ENCODE measurements at places on chromosomes 2 and 18.

GRCh38 chr2:96511851-96512250, 6.7 kb upstream of the NEURL3 start:
- DNase-seq, result no peak

DNA sequence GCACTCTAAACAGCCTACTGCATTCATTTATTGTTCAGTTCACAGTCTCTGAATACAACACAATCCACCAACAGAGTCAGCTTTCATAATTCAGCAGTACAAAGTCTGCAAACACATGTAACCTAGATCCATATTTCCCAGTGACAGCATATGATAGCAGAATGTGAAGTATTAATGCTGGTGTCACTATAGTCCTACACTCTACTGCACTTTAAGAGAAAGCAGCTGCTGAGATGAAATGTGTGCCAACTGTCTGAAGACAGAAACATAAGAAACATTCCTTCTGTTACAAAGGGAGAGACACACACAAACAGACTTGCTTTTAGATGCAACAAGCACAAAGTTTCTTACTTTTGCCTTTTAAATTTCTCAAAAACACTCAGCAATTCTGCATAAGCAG, 441.8 kb downstream of the ZEB2 start:
- no peak for DNase-seq

- DNase-seq, result no peak
Observed at GRCh38 chr18:71238974-71239624, 950.3 kb downstream of the SOCS6 start.

DNA sequence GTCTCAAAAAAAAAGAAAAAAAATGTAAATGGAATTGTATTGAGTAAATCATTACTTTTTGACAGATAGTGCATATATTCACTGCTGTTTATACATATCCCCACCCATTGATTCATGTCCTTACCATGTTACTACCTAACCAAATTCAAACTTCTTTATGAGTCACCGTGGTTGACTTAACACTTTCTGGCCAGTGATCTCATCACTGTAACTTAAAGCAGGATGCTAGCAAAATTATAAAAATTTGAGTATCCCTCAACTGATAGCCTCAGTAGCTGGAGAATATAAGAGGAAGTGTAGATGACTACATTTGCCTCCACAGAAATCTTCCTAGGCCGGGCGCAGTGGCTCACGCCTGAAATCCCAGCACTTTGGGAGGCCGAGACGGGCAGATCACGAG, 13.4 kb downstream of the CNOT9 start:
- DNase-seq, result no peak

GRCh38 chr2:192208848-192209247, 14.1 kb upstream of the TMEFF2 start:
- DNase-seq, result no peak

- no peak for DNase-seq
Observed at GRCh38 chr2:203582468-203582867, 47.4 kb upstream of the RAPH1 start.

- no peak for DNase-seq
Observed at GRCh38 chr2:210459880-210460279, 16.7 kb downstream of the LANCL1 start.

DNA sequence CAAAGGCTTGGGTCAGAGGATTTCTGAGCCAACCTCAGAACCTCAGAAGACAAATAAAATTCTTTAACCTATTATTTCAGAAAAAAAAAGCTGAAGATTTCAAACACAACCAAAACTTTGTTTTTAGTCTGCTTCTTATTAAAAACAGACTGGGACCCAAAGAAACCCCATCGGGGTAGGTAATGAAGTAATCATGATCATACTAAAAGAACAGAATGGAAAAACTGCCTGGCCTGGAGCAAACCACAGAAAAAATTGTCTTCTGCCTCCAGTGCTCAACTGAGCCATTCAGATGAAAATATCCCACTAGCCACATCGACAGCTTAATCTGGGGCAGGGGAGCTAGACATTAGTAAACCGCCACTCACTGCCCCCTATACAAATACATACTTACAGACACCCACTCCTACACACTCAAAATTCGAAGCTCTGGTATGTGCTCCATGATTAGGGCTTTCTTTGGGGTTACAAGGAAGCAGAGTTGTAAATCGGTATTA, 76.5 kb downstream of the SDC1 start:
- DNase-seq, result no peak

GRCh38 chr18:76838182-76838581, 15.8 kb downstream of the ZNF236 start:
- no peak for DNase-seq

- no peak for DNase-seq
Observed at GRCh38 chr2:182047544-182047943, 61.9 kb downstream of the PPP1R1C start.

GRCh38 chr2:206219957-206220356, 54.5 kb upstream of the ZDBF2 start:
- DNase-seq, result no peak

DNA sequence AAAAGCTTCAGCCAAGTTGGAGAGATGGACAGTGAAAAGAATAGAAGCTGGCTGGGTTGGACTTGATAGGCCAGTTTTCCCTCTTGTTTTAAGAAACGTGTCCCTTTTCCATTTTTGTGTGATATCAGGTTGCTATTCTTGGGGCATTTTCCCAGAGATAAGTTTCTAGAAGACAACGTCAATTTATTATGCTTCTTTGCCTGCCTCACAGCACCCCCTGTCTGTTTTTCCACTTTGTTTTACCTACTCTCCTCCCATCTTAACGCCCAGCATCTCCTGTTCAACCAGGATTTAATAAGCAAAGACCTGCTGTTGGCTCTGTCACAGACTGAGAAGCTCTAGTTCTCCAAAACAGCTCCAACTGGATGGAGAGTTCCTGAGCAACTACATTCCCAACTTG, 317.8 kb upstream of the ZNF521 start:
- no peak for DNase-seq

DNA sequence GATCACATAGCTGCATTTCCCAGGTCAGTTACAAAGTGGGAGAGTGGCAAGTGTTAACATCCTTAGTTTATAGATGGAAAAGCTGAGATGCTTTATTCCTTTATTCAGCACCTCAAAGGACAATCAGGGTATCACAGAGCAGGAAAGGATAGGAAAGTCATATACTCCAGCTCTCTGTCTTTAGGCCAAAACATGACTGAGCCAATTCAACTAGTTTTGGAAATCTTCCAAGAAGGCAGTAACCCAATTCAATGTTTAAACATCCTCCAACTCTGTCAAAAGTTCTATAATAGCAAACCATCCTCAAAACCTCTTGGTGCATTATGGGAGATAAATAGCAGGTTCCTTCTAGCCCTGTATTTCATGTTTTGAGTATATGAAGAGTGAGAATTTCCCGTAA, 25.2 kb downstream of the CASP8 start:
- DNase-seq, result no peak

GRCh38 chr18:58983260-58984155, 118.8 kb downstream of the ZNF532 start:
- DNase-seq, result no peak

DNA sequence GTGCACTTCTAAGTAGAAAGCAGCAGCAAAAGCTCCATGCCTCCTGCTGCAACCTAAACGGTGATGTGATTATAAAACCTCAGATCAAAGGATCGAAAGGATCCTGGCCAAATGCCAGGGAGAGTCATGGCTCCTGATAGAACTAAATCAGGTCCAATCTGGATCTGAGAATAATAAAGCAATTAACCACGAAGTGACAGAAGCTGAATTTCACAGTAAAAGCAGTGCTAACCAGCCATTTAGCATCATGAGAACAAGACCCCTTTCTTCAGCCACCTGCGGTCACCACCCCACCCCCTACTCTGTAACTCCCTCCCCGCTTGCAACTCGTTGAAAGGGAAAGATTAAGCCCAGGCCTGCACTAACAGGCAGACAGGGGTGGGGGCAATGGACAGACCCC, 748.7 kb downstream of the BCL11A start:
- no peak for DNase-seq
